ENCODE measurements at places on chromosomes 6 and 20.

GRCh38 chr6:32666420-32667300 is at the start of gene HLA-DQB1:
TSS of gene HLA-DQB1 (minus strand) at chr6:32666657. CDS start at chr6:32666607, 50 bp downstream.
- DNase-seq, result peak; percentile 89

- peak; percentile 3 for DNase-seq
Measured at GRCh38 chr6:117771403-117771802, 96.1 kb downstream of the NUS1 start.

DNA sequence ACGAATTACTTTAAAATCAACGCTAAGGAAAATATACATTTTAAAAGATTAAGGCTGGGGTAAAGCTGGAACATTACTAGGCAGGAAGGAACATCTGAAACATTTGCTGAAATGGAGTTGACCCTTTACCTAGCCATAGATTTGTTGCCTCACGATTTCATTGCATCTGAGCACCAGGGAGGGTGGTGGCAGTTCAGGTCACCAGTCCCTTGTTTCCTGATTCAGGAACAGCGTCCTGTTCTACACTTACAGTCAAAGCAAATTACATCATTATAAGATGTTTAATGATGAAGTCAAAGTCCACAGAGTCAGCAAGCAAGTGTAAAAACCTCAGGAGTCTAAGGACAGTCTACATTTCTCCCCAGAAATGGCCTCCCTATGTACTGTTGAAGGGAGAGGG is 9.0 kb upstream of the MICA start:
- no peak for DNase-seq

DNA sequence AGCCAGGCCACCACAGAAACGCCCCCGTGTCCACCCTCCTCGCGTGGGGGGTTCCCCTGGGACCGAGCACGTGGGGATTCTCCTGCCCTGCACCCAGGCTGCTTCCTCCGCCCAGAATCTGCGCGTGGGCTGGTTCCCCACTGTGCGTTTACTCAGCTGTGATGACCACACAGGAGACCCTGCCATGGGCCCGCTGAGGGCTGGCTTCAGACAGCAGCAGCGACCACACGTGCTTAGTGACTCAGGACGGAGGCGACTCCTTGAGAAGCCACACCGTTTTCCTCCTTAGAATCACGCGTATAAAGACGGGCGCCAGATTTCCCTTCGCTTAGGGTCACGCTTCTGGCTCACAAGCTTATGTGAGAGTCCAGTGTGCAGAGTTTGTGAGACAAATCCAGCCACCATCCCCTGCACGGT is 63.9 kb upstream of the PDE10A start:
- no peak for DNase-seq

GRCh38 chr20:37774156-37774555 is 80.3 kb downstream of the CTNNBL1 start:
- DNase-seq, result no peak

DNA sequence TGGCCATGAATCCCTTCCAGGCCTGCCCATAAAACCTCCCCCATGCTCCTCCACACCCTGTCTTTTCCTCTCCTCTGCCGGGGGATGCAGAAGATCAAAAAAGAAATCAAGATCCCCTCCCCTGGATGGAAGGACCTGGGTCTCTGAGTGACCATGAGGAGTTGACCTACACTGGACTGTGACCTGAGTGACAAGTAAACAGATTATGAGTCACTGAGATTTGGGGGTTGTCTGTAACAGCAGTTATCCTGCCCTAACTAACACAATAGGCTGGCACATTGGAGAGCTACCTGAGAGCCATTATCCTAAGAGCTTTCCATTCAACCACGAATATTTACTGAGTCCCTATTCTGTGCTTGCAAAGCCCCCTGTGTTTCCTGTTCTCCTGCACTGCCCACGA is 28.4 kb upstream of the SIRPA start:
- no peak for DNase-seq

GRCh38 chr6:106765496-106765895 is 136.1 kb downstream of the QRSL1 start:
- no peak for DNase-seq

DNA sequence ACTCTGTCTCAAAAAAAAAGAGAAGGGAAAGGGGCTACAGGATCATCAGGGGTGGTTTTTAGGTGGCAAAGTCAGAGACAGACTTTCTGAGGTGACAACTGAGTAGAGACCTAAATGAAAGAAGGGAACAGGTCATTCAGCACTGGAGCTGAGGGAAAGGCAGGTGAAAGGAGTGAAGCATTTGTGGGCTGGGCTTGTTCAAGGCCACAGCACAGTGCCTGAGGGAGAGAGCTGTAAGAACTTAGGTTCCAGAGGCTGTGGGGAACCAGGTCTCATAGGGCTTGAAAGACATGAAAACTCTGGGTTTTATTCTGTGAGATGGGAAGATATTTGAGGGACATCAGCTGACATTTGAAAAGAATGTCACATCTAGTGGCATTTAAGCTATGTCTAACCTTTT is 20.8 kb downstream of the KATNA1 start:
- no peak for DNase-seq

Measured in CD4-positive, alpha-beta T cell treated with Interleukin-4 for 1 hour (primary cell).